CD8-positive, alpha-beta T cell (primary cell): ENCODE measurements at places on chromosomes 12 and 14.

DNA sequence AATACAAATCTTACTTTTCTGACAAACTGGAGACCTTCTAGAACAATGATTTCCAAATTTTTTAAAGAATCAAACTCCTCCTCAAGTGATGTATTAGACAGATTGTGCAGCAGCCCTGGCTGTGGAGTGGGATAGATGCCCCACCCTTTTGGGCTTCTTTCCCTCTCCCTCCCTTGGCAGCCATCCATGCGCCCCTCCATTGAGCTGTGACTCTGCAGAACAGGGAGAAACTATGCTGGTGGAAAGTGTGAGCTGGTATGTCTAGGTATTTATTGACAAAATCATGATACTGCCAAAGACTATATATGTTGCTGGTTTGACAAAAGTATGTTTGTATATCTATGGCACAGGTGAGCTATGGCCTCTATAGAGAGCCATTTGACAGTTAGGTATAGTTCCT, 138.5 kb downstream of the KTN1 start:
- DNase-seq: no peak

GRCh38 chr14:61188978-61189808, 91.9 kb downstream of the TMEM30B start:
- peak; percentile 13 for DNase-seq

DNA sequence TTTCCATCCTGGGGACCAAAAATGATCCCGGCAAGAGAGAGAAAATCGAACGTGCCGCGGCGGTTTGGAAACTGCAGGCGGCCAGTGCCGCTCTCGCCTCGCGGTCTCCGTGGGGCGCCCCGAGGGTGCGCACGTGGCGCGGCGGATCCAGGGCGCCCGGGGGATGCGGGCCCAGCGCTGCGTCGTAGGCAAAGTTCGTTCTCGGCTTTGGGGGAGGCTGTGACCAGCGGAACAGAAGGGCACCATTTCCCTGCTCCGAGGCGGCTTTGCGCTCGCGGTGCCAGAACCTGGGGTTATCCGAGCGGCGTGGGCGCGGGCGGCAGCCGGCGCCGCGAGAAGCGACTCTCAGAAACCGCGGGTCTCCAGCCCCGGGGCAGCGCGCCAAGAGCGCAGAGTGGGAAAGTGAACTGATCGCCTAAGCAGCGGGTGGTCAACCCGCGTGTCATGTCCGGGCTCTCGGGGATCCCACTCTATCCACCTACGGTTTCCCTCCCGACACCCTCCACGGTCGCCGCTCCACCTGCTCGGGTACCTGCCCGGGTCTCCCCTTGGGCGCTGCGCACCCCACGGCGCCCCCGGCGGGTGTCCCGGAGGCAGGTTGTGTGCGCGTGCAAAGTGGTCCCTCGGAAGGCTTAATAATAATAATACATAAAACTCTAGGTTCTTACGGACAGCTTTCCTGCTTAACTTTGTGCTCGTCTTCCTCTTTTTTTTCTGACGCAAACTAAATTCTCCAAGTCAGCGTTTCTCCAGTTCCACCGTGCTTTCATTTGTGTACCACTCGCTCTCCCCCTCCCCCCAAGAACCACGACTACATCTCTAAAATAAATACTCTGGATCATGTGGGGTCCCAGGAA, 1.2 kb downstream of the ESRRB start:
- DNase-seq: no peak

DNA sequence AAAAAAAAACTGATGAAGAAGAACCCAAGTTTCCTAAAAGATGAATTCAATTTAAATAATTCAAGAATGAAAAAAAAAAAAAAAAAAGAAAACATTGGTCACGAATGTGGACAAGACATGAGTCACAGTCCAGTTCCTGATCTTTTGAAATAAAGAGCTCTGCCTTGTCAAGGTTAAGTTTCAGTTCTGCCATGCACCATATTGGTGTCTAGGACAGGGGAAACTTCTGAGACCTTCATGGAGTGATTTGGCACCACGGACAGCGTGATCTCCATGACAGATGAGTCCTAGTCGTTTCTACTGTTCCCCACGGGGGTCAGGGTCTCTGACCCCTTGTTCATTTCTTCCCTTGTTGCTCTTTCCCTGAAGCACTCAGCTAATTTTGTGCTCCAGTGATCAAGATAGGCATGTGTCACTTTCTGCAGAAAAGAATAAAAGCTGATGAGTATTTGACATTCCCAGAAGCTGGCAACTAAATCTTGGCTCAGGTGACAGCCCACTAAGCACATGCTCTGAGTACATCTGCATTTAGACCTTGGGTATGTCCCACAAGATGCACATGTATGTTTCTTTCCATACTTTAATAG, 1159.7 kb downstream of the BCL11B start:
- no peak for DNase-seq

DNA sequence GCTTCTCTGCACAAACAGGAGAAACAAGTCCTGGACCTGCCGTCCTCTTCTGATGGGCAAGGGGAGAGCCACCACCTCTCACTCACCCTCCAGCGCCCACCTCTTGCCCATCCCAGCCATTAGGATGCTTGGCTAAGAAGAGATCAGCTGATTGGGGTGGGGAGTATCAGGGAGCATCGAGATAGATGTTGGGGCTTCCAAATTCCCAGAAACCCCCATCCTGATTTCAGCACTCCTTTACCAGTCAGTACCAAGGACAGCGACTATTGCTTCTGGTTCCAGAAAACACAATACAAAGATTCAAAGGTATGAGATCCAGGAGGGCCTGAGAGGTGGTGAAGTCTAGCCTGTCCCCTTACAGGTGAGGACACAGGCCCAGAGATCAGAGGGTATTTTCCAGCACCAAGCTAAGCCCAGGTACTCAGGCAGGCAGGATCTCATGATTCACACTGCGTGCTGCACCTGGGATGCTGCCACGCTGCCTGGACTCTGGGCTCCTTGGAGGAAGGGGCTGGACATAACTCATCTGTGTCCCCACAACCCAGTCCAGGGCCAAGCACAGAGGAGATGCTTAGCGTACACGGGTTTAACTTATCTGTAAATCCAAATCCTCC, 76.6 kb downstream of the TUNAR start:
- no peak for DNase-seq

- DNase-seq: no peak
Measured at GRCh38 chr12:99898645-99899044, 86.1 kb downstream of the ANKS1B start.

GRCh38 chr12:123278101-123278627, 6.5 kb upstream of the CDK2AP1 start:
- DNase-seq: no peak

- no peak for DNase-seq
Measured at GRCh38 chr14:84017495-84017894, 1512.4 kb upstream of the FLRT2 start.

DNA sequence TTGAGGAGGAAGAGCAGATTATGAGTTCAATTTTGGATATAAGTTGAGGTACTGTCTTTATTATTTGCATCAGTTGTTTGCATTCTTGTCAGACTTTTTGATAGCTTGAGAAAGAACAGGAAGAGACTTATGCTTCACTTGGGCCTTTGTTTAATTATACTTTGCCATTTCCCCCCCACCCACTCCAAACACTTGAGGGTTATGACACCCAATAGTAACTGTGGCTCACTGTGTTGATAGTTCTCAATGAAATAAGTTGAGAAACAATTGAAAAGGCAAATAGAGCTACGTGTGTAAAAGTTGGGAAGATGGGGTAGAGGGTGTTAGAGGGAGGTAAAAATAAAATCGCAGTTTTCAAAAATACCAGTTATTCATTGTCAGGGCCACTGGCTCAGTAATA, 17.7 kb downstream of the NAA30 start:
- DNase-seq: no peak

- DNase-seq: no peak
Measured at GRCh38 chr14:103727313-103727980, 11.8 kb downstream of the ZFYVE21 start.

- DNase-seq: no peak
Measured at GRCh38 chr12:19031032-19031431, 98.5 kb upstream of the PLEKHA5 start.

GRCh38 chr12:32273063-32273522, 126.3 kb upstream of the FGD4 start:
- no peak for DNase-seq

- no peak for DNase-seq
Measured at GRCh38 chr14:23434488-23435222, 805 bp downstream of the MYH7 start.

GRCh38 chr14:94163796-94164195, 10.3 kb upstream of the PPP4R4 start:
- DNase-seq: no peak

DNA sequence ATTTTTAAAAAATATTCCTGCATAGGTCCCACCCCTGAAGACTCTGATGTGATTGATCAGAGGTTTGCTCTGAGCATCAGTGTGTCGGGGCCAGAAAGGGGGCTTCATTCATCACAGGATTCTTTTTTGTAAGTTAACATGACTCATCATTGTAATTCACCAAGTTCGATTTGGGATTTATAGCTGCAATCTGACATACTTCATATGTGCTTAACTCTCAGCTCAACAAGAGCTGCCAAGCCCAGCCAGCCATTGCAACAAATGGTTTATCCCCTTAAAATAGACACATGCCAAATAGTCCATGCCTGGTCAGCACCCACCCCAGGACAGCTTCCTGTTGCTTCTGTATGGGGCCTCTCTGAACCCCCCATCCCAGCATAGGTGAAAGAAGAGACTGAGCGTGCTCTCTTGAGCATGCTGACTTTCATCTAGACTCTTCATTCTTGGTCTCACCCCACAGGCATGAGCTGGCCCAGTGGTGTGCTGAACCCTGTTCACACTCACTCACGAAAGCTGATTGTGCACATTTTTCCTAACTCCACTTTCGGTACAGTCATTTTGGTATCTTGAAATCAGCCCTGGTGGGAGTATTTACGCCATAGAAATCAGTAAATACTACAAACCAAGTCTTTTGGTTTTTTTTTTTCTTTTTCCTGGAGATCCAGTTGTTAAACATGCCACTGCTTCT, 101.4 kb downstream of the STAB2 start:
- DNase-seq: no peak

GRCh38 chr12:28209782-28210181, 19.5 kb downstream of the CCDC91 start:
- DNase-seq: no peak
